ENCODE measurements at places on chromosomes 6 and 20.

DNA sequence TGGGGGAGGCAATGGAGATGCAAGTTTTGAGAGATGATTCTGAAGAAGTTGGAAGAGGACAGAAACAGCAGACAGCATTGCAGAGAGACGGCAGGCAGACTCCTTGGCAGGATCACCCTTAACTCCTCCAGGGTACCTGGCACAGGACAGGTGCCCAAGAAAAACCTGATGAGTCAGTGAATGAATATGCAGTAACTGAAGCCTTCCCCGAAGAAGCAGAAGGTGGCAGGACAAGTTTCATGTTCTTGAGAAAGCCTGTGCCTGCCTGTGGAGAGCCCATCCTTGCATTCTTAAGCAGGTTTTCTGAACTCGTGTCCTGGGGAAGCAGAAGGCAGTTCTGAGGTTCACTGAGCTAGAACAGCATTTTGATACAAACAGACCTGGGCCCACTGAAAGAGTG lies 79.6 kb upstream of the SASH1 start:
- DNase-seq = no peak

- no peak for DNase-seq
These were observed 144.3 kb upstream of the SALL4 start for GRCh38 chr20:51946586-51946985.

- no peak for DNase-seq
These were observed 49.4 kb upstream of the CARMIL1 start for GRCh38 chr6:25229671-25230321.

DNA sequence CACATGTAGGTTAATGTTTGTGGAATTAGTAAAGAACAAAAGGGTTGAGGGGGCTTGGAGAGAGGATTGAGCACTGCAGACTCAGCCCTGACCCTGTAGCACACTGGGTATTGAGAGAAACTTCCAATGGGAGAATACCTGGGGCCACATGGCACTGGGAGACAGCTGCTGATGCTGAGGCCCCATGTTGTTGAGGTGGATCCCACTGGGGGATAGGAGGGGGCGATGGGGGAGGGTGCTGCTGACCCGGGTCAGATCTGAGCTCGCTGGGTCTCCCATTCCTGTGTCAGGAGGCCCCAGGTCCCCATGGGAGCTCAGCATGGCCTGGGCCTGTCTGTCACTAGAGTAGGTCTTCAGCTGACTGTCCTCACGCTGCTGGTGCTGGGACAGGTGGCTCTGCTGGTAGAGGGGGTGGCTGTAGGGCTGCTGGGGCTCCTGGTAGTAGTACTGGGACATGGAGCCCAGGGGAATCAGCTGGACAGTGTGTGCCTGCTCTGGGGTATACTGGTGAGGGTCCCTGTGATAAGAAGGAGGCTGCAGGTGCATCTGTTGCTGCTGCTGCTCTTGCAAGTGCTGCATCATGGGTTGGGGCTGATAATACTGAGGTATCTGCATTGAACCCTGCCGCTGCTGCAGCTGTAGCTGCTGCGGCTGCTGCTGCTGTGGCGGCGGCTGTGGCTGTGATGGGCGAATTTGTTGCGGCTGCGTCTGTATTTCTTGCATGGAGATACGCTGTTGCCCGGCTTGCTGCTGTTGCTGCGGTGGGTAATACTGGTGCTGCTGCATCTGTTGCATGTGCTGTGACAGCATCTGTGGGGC lies 50.6 kb upstream of the MRPS10 start:
- no peak for DNase-seq

- no peak for DNase-seq
These were observed 77.0 kb downstream of the MRPL14 start for GRCh38 chr6:44049989-44050871.

GRCh38 chr6:73558624-73559398 lies 38.0 kb upstream of the EEF1A1 start:
- no peak for DNase-seq

- no peak for DNase-seq
These were observed 126.3 kb upstream of the CEP162 start for GRCh38 chr6:84353459-84354423.

DNA sequence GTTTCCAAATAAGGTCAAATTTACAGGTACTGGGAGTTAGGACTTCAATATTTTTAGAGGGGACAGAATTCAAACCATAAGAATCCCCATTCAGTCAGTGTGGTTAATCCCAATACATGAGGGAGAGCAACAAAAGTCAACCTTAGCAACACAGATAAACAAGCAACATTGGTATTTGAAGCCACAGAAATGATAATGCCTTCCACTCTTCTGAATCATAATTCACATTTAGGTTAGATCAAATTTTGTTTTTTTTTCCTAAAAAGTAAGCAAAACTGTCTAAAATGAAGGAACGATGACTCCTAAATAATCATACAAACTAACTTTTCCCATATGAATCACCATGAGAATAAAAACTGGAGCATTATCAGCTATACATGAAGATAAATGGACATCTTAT lies 246.0 kb upstream of the TENT5A start:
- no peak for DNase-seq

- no peak for DNase-seq
These were observed 54.6 kb upstream of the ECHDC1 start for GRCh38 chr6:127397729-127398630.

GRCh38 chr20:57811374-57812020 lies 101.7 kb upstream of the PMEPA1 start:
- no peak for DNase-seq

GRCh38 chr20:62446888-62447869 lies 19.8 kb upstream of the RBBP8NL start:
- DNase-seq = no peak

GRCh38 chr6:56978530-56978929 lies 23.6 kb downstream of the BEND6 start:
- no peak for DNase-seq

DNA sequence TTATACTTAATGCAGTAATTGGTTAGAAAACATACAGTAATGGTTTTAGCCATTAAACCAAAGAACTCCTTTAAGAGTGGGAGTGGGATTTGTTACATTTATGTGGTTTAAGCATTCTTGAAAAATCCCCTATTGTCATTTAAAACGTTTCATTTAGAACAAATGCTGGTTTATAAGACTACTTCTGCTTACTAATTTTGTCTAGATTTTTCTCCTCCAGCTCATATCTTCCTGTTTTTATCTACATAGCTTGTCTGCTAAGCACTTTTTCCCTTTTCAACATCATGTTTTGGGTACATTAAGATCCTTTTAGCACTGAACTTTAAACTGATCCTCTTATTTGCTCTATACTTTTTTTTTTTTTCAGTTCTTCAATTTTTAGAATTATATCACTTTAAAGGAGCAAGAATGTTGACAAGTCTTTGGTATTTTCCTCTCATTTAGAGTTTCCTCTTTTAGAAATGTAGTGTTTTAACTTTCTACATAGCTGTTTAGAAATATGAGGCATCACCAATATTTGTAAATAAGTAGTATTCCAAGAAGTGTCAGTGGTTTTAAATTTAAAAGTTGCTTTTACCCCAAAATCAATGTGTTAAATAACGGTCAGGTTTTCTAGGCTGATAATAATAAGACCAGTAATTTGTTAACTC lies 80.9 kb downstream of the SESN1 start:
- DNase-seq = no peak

GRCh38 chr6:85065831-85066230 lies 301.4 kb upstream of the TBX18 start:
- no peak for DNase-seq

DNA sequence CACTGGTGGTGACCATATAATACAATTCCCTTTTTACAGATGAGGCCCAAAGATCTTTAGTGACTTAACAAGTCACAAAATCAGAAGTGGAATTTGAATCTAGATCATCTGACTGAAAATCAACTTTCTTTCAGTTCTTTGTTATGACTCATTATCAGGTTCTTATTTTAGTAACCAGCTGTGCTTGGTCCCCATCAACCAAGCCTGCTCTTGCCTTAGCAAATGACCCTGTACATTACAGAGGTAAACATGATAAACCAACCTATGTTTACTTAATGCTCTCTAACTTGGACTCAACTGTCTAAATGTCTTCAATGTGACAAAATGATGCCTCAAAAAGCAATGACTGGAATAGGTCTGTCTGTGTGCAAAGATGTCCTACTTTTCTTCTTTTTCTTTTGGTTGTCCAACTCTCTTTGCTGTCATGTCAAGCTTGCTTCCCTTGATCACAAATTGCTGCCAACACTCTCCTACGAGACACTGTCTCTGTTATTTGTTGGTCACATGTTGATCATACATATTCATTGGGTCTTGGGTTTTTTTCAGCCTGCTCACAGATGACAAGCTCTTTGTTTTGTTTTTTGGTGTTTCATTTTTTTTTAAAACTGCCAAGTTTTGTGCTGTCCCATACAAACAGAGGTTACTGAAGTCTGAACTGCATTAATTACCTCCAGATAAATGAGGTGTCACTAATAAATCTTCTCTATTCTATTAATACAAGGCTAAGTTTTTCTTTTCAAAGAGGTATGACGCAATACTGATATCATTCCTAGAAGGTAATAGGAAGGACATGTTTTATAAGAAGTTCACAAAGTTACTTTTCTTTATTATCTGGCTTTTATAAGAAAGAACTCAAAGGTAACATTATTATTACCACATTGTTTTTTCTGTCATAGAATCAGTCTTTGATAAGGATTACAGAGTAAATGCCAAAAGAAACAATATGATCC lies 62.2 kb upstream of the PLN start:
- DNase-seq = no peak

DNA sequence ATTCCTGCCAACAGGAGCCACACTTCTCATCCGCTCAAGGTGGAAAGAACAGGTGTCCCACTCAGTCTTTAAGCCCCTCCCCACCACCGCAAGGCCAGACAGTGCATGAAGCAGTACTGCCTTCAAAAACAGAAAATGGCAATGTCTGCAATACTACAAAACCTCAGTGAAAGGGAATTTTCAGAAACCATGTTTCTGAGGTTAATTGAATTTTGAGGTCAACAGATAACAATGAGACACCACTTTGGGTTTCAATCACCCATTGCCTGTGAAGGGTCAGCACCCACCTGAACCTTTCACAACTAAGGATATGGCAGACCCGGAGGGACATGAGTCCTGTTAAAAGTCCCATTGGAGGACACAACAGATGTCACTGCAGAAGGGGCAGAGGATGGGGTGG lies 13.0 kb downstream of the ZC3H12D start:
- DNase-seq = no peak

DNA sequence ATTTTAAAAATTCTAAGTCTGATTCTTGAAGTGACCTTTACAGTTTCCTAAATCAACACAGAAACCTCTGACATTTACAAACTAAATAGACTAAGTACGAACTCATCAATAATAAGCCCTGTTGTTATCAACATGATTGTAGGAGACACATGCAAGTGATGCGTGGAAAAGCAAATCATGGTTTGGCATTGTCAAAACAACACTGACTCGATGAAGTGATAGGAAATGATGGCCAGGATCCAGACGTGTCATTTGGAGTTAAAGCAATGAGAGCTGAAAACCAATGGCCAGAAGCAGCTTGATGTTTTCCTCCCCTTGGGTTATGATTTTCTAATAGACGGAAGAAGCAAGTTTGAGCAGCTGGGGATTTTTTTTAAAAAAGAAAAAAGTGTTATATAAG lies 117.4 kb upstream of the FAM184A start:
- DNase-seq = no peak

- DNase-seq = no peak
These were observed 19.0 kb upstream of the MLN start for GRCh38 chr6:33822575-33823395.

GRCh38 chr6:109393886-109394281 lies 11.6 kb upstream of the CD164 start:
- DNase-seq = no peak

- DNase-seq = no peak
These were observed 494.3 kb downstream of the EPM2A start for GRCh38 chr6:145241039-145241438.

GRCh38 chr6:80433010-80433672 lies 326.7 kb downstream of the BCKDHB start:
- DNase-seq = no peak

DNA sequence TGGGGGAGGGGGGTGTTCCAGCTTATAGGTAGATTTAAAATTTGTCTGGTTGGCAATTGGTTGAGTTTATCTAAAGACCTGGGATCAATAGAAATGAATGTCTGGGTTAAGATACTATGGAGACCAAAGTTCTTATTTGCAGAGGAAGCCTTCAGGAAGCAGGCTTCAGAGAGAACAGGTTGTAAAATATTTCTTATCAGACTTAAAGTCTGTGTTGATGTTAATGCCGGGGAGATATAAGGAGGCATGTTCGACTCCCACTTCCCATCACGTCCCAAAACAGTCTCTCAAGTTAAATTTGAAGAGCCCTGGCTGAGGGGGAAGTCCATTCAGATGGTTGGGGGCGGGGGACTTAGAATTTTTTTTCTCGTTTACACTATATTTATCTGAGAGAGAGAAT lies 12.3 kb upstream of the BLCAP start:
- DNase-seq = no peak
